Progenitor cell of endocrine pancreas (in vitro differentiated cells): ENCODE measurements at places on chromosomes 3 and 15. TPM values are rescaled to one million over a fixed set of nuclear protein-coding genes. Genes with fewer than 3 reads are reported as not detected.

VIPR1 gene
- 5.8 and 6.8 TPM in 2 replicates for total RNA-seq

GPR27 gene
- total RNA-seq: 6.1 and 6.7 TPM in 2 replicates

MKRN3 gene
- 0.24 and 0.46 TPM in 2 replicates for total RNA-seq

TBC1D5 gene
- 51.8 and 55.6 TPM in 2 replicates for total RNA-seq

DHFR2 gene
- 4.2 and 4.4 TPM in 2 replicates for total RNA-seq

FAM3D gene
- not detected in 2 replicates for total RNA-seq

SPTSSB gene
- total RNA-seq: 28.0 and 30.1 TPM in 2 replicates

- DNase-seq: no peak
These were observed 28.6 kb upstream of the RAB7A start for GRCh38 chr3:128697341-128697740.

GRCh38 chr15:40420071-40420713, 14.6 kb downstream of the IVD start:
- DNase-seq: no peak

- DNase-seq: no peak
These were observed 552.3 kb downstream of the NAALADL2 start for GRCh38 chr3:175411405-175411804.

DNA sequence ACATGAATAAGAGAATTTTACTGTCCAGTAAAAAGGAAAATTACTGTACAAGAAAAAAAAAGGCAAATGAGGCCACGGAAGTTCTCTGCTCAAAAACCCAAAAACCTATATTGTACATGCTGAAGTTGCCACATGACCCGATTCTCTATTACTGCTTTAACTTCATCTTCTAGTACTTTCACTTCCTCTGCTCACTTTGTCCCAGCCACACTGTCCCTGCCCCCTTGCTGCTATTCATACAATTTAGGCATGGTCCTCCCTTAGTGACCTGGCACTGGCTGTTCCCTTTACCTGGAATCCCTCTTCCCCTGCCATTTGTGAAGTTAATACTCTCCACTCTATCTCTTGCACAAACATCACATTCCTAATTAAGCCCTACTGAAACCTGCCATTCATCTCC, 457.4 kb downstream of the MAGI1 start:
- no peak for DNase-seq

DNA sequence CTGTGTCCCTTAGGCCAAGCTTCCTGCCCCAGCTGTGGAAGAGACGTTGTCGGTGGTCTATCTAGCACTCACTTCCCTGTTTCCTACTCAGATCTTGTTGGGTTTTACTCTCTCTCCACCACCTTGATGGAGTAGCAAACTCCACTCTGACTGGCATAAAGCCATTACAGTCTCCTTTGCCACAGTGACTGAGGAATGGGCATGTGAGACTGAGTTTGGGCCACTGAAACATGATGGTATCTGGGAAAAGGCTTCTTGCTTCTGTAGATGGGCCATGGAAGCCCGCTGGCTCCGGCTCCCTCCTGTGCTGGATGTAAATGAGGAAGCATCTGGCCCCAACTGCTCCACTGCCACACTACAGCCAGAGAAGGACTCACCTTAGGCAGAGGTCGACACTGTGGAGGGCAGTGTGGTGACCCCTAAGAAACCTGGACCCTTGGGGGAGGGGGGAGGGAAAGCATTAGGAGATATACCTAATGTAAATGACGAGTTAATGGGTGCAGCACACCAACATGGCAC, 9.4 kb upstream of the CAMK1 start:
- no peak for DNase-seq

- DNase-seq: no peak
These were observed 411.2 kb downstream of the SHQ1 start for GRCh38 chr3:72436863-72437592.

DNA sequence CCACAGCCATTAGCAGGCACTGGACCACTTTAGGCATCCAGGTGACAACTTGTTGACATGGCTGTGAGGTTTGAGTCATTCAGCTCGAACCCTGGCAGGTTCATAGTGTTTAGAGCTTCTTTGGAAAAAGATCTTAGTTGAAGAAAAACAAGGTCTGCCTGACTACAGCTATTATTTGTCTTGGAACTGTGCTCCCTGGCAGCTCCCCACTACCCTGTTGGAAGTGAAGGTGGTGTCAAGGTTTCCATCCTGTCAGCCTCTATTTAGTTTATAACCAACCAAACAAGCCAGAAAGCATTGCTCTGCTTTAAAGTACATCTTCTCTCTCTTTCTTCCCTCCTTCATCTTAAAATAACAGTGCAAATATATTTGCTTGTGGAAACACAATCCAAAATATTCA, 56.8 kb downstream of the KAT2B start:
- DNase-seq: no peak

DNA sequence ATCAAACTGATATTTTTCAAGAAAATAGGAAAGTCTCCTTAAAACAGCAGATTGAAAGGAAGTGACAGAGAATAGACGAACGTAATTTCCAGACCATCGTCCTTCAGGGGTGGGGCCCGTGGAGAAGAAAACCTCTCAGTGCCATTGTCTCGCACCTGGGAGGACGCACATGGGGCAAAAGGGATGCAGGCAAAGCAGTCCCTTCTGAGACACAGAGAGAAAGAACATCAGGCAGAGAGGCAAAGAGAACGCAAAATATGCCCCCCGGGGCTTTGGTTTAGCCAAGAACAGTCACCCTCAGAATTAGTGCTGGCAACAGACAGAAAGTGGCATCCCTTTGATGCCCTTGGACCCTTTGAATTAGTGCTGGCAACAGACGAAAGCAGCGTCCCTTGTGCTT, 37.0 kb downstream of the MUC20 start:
- no peak for DNase-seq

- DNase-seq: no peak
These were observed 227.7 kb upstream of the ZPLD1 start for GRCh38 chr3:102207151-102207571.

DNA sequence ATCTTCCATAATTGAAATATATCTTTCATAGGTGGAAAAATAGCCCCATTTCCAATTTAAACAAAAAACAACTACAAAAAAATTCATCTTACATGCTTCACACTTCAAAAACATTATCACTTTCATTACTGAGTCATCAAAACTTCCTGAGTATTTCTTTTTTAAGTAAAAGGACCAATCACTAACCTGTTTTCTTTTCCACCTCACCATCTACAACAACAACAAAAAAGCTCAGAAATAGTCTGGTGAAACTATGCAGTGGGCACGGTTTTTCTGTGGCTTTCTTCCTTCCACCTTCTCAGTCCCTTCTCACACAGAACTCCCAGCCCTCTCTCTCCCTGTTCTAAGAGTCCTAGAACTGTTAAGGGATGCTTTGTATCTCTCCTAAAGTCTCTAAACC, 20.3 kb upstream of the TNIK start:
- DNase-seq: no peak

- DNase-seq: no peak
These were observed 139.8 kb downstream of the BBX start for GRCh38 chr3:107662586-107662985.

DNA sequence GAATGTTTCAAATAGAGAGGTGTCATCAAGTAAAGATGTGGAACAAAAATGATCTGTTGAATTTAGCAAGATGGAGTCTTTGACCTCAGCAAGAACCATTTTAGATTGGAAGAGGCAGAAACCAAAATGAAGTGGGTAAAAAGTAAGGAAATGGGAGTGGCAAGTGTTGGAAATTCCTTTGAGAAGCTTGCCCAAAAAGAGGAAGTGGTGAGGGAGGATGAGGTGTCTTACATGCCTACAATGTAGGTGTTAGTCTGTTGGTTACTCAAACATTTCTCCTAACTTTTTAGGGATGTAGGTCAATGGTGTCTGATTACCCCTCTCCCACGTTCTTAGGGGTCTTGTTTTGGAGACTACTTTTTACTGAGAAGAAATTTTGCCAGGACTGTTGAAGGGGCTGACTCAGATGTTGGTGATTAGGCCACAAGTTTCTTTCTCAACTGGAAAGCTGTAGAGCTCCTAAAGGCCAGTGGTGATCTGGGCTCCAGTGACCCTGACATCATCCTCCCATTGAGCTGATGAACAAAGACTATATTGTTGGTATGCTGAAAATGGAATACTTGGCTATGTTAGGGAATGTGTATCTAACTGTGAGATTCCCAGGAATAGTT, 5.1 kb downstream of the PPP2R3A start:
- DNase-seq: no peak

GRCh38 chr3:142693136-142693853, 30.5 kb upstream of the TRPC1 start:
- DNase-seq: no peak

DNA sequence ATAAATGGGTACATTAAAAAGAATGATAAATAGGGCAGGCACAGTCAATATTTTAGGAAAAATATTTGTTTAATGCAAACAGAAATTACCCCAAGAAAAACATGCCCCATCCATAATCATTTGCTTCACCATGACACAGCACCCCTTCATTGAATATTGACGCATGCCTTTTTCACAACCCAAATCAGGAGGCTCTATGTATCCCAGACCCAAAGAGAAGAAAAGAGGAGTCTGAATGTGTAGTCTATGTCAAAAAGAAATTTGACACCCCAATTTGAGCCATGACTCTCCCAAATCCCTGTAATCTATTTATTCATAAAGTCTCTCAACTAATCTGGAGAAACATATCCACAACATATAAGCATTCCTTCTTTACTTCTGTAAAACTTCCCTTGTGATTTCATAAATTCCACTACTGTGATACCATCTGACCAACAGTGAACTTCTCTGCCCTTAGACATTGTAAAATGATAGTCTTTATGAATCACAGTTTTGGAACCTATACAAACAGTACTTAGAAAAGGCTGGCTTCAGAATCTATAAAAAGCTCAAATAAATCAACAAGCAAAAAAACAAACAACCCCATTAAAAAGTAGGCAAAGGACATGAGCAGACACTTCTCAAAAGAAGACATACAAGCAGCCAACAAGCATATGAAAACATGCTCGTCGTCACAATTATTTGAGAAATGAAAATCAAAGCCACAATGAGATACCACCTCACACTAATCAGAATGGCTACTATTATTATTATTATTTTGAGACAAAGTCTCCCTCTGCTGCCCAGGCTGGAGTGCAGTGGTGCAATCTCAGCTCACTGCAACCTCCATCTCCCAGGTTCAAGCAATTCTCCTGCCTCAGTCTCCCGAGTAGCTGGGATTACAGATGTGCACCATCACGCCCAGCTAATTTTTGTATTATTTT, 53.4 kb upstream of the XRN1 start:
- no peak for DNase-seq

DNA sequence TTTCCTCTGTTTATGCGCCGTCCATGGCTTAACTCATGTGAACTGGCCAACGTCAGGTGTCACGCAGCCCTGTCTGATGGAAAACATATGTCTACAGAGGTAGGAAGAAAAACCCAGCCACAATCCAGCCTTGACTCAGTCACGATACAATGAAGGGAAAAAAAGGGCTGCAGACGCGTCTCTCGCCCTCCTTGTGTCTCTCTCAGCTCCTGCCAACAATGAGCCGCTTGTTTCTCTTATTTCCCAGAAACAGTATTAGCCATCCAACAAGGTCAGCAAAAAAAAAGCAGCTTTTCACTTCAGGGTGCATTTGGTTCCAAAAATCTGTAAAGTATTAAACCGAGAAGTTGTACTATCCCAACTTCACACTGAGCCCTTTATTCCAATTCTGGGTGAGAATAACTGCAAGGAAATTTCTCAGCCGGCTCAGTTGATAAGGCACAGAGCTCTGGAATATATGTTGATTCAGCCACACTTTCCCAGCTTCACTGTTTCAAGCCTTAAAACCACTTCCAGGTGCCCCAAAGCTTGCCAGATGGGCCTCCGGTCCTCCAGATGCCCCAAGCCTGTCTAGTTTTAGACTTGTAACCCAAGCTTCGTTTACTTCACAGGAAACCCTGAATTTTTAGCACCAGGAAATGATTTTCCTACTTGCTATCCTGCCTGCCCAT, 79.4 kb downstream of the TM4SF4 start:
- DNase-seq: no peak

DNA sequence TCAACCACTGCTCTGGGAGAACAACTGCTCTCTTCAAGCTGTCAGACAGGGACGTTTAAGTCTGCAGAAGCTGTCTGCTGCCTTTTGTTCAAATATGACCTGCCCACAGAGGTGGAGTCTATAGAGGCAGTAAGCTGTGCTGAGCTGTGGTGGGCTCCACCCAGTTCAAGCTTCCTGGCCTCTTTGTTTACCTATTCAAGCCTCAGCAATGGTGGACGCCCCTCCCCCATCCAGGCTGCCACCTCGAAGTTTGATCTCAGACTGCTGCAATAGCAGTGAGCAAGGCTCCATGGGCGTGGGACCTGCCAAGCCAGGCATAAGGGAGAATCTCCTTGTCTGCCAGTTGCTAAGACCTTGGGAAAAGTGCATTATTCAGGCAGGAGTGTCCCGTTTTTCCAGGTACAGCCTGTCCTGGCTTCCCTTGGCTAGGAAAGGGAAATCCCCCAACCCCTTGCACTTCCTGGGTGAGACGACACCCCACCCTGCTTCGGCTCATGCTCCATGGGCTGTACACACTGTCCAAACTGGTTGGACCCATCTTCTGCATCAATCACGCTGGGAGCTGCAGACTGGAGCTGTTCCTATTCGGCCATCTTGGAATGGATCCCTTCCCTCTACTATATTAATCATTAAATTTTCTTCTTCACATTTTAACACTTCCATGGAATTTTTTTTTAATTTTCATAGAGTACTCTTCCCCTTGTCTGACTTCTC, 167.0 kb upstream of the UBE2E2 start:
- no peak for DNase-seq

DNA sequence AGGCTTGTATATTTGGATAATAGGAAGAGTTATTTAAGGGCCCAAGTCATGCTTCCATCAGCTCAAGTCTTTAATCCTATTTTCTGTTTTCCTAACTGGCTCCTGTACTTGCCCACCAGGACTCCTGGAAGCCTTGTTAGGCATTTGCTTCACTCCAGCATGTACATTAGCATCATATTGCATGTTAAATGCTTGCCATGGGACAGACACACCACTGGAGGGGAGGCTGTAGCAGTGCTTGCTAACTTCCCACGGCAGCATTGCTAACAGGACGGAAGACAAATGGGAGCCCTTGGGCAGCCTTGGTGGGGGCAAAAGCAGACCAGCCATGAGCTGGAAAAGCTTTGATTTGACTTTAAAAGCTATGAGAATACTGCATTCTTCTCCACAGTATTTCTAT, 6.1 kb downstream of the TMOD2 start:
- DNase-seq: no peak

DNA sequence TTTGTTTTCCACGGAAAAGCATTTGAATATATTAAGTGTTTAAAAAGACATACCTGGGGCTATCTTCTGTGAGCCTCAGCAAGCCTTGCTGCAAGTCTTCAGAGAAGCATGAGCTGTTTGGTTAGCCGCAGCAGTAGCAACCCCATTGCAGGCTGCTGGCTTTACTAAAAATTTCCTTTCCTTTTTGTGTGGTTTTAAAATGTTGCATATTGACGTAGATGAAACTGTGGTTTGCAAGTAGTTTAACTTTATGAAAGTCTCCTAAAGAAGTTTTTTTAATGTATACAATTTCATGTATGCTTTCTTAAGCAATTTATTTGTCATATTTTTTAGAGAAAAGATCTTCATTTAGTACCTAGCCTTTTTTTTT, at the start of gene GPR171:
Gene GPR171 (minus strand): TSS at position 166 of the 370 bp plus-strand sequence. CDS start 3,830 bp downstream, outside the sequence.
- DNase-seq: no peak

DNA sequence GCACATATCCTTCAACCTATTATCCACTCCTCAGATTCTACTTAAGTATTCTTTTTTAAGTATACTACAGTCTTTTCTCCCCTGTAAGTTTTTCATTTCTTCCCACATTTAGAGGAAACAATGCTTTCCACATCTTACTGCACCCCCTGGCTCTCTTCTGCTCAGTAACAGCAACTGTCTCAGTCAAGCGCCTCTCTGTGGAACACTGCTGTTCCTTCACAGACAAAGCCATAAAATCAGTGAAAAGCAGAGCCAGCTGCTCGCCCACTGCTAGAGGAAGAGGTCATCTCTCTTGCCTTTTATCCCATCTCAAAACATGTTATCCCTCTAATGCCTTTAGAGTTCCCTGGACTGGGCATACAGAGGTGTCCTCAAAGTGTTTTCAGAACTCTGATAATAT, 24.8 kb downstream of the SERP1 start:
- no peak for DNase-seq
